Endothelial cell (in vitro differentiated cells): ENCODE measurements at places on chromosomes 5 and 9. TPM values are rescaled to one million over a fixed set of nuclear protein-coding genes. Genes with fewer than 3 reads are reported as not detected.

The FCN2 gene
- not detected for total RNA-seq

- no peaks in the 10 kb centered on the region for H3K36me3 ChIP-seq
- H3K27ac ChIP-seq: no peak overlapping the region
- H3K27me3 ChIP-seq: peaks cover 2% of the 10 kb centered on the region
- no peak overlapping the region for H3K4me3 ChIP-seq
- peaks cover 14% of the 10 kb centered on the region for H3K4me1 ChIP-seq
Measured at GRCh38 chr9:38053697-38054461, 15.1 kb downstream of the SHB start.

The PHF24 gene
- total RNA-seq: 0.13 TPM

The TBCA gene
- 232 TPM for total RNA-seq

DNA sequence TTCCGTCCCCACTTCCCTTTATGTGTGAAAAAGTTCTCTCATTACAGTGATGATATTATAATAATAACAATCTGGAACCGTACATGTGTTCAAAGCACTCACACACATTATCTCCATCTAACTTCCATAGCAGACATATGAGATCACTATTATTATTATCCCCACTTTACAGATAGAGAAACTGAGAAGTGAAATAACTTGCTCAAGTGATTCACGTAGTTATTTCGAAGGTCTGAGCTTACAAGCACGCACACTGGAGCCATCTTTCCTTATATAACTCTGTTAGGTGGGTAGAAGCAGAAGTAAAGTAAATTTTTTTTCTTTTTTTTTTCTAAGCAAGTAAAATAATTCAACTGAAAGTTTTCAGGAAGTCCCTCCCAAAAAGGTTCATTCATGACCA is 62.9 kb upstream of the PTGER4 start:
- no peaks in the 10 kb centered on the region for H3K4me1 ChIP-seq
- no peak for DNase-seq
- H3K36me3 ChIP-seq: no peaks in the 10 kb centered on the region
- H3K27me3 ChIP-seq: no peaks in the 10 kb centered on the region

The SLC9A3 gene
- 1.1 TPM for total RNA-seq

DNA sequence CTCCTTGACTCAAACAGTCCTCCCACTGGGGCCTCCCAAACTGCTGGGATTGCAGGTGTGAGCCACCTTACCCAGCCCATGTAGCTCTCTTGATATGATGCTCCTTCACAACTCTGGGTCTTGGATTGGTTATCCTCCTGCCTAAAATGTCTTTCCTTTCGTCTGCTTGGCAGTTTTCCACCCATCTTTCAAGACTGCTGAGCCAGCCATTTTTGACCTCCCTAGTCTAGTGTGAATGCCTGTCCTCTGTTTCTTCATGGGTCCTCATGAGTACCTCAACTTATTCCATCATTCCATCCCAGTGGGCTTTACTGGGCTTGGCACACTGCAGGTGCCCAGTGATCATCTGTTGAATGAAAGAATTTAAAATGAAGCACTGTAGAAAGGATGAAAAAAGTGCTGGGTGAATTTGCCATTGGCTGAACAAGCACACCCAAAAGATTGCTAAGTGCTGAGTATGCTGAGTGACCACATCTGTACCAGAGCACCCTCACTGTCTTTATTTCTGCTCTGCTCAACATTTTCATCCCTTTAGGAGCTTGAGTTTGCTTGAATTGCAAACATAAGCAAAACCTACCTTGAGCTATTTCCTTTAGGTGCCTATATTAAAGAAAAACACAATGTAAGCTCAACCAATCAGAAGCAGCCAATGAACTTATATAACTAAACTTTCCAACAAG is 84.8 kb upstream of the FAM169A start:
- no peaks in the 10 kb centered on the region for H3K36me3 ChIP-seq
- peaks cover 13% of the 10 kb centered on the region for H3K4me1 ChIP-seq

The ZBTB34 gene
- 22.9 TPM for total RNA-seq

DNA sequence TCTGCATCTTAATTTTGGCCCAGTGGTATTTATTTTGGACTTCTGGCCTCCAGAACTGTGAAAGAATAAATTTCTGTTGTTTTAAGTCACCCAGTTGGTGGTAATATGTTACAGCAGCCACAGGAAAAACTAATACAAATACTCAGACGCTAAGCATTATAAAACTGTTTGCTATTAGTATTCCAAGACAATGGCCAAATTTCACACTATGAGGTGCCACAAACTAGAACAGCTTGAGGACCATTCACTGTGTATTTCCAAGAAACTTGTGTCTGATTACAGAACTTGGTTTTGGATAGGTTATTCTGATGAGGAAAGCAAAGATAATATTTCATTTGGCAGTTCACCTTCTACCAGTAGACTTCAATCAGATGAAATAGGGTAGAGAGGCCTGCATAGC is 16.3 kb upstream of the ISOC1 start:
- H3K4me1 ChIP-seq: no peaks in the 10 kb centered on the region
- H3K27ac ChIP-seq: no peak overlapping the region
- no peaks in the 10 kb centered on the region for H3K27me3 ChIP-seq
- DNase-seq: no peak

DNA sequence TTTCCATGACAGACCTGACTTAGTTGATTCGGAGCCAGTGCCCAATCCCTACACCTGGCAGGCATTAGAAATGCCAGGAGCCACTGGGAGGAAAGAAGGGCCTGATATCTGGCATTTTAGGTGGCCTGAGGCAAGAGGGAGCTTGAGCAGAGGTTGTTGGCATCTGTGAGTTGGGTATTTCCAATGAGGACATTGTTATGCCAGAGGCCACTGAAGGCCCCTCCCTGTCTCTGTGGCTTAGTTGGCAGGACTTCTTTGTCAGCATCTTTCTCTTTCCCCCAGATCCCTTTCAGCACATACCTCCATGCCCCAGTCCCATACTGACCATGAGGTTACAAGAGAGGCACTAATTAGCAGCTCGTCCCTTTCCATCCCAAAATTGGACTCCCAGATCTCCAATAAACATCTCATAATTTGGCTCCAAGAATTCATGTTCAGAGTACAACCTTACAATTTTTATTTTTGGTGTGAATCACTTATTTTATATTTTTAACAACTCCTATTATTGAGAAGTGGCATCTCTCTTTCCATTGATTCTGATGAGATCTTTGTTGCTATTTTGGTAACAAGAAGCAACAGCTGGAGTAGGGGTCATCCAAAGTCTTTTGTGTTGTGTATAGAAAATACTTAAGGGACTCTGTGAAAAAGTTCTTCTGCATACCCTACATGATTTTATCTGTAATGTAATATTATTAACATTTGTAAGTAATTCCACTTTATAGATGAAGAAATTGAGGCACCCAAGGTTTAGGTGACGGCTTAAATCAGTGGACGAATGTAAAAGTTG is 68.6 kb upstream of the MAP3K1 start:
- no peak for DNase-seq
- no peaks in the 10 kb centered on the region for H3K27me3 ChIP-seq
- H3K4me3 ChIP-seq: no peak overlapping the region
- H3K36me3 ChIP-seq: no peaks in the 10 kb centered on the region
- H3K4me1 ChIP-seq: no peaks in the 10 kb centered on the region

The STK32A gene
- 0.87 TPM for total RNA-seq

The CTXN3 gene
- 5.4 TPM for total RNA-seq

- H3K4me1 ChIP-seq: peaks cover 16% of the 10 kb centered on the region
- DNase-seq: no peak
- H3K27me3 ChIP-seq: peaks cover 1% of the 10 kb centered on the region
- H3K36me3 ChIP-seq: no peaks in the 10 kb centered on the region
Measured at GRCh38 chr5:108639366-108639765, 108.3 kb upstream of the FER start.

GRCh38 chr9:13994240-13994639 is 319.7 kb downstream of the NFIB start:
- H3K36me3 ChIP-seq: no peaks in the 10 kb centered on the region
- no peak overlapping the region for H3K4me3 ChIP-seq
- H3K4me1 ChIP-seq: peaks cover 4% of the 10 kb centered on the region
- no peak overlapping the region for H3K27ac ChIP-seq
- H3K27me3 ChIP-seq: peaks cover 3% of the 10 kb centered on the region

The TLR4 gene
- 7.9 TPM for total RNA-seq

DNA sequence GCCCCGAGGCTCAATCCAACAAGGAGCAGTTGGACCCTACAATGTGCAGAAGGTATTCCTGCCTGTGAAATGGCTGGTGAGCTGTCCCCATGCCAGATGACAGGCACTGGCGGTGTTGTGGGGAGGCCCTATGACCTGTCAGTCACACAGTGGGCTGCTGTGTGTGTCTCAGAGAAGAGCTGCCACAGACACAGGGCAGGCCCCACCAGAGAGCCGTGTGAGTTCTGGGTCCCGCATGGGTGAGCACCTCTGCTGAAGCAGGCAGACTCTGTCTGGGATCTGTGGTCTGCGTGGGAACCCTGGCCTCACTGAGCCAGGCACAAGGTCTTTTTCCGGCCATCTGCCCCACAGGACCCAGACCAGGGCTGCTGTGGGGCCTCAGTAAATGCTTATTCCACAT is 37.3 kb upstream of the PITX1 start:
- H3K4me3 ChIP-seq: no peak overlapping the region
- no peak overlapping the region for H3K27ac ChIP-seq
- H3K27me3 ChIP-seq: peaks cover 2% of the 10 kb centered on the region
- DNase-seq: no peak
- H3K36me3 ChIP-seq: no peaks in the 10 kb centered on the region

The PTTG1 gene
- 25.1 TPM for total RNA-seq

- H3K4me1 ChIP-seq: no peaks in the 10 kb centered on the region
- H3K4me3 ChIP-seq: no peak overlapping the region
- H3K27ac ChIP-seq: no peak overlapping the region
- H3K36me3 ChIP-seq: no peaks in the 10 kb centered on the region
- peaks cover 6% of the 10 kb centered on the region for H3K27me3 ChIP-seq
Measured at GRCh38 chr9:89891221-89891590, 286.4 kb downstream of the GADD45G start.

The FAT2 gene
- total RNA-seq: 0.13 TPM

DNA sequence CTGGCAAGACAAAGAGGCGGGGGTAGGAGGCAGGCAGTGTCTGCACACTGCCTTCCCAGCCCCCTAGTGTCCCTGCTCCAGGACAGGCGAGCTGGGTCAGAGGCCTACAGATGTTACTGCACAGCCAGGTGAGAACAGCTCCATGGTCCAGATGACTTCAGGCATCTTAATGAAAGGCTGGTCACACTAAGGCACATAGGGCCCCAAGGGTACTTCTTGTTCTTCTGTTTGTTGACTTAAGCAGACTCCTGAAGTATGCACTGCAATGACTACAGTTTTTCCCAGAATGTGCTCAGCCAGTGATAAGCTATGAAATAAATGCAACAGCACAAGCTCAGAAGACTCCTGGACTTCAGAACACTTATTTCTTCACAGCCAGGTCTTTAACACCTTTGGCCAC is 27.4 kb downstream of the ATPSCKMT start:
- H3K4me3 ChIP-seq: no peak overlapping the region
- no peak overlapping the region for H3K27ac ChIP-seq
- DNase-seq: no peak
- H3K27me3 ChIP-seq: peaks cover 7% of the 10 kb centered on the region
- H3K36me3 ChIP-seq: peaks cover 30% of the 10 kb centered on the region

DNA sequence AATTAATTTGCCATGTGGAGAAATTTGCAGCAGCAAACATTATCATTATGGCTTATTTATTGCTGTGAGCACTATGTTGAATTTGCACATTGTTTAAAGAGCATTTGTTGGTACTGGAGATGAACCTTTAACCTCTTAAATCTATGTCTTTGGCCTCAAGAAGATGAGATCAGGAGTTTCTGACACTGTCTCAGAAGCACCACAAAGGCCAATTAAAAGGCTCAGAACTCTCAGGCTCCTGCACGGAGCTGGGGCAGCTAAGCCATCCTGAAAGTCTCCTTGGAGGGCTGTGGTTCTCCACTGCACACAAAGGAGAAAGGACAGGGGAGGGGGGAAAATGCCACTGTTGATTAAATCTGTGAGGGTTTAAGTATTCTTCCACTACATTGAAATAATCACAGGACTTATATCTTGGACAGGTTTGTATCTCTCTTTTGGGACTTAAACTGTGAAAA is 33.1 kb downstream of the ZNF366 start:
- H3K4me3 ChIP-seq: no peak overlapping the region
- DNase-seq: no peak
- peaks cover 2% of the 10 kb centered on the region for H3K27me3 ChIP-seq

GRCh38 chr5:74235552-74235951 is 405.0 kb downstream of the ENC1 start:
- DNase-seq: no peak
- no peak overlapping the region for H3K4me3 ChIP-seq
- H3K36me3 ChIP-seq: no peaks in the 10 kb centered on the region
- no peak overlapping the region for H3K27ac ChIP-seq

GRCh38 chr5:54595721-54596120 is 78.2 kb downstream of the SNX18 start:
- no peak overlapping the region for H3K27ac ChIP-seq
- no peaks in the 10 kb centered on the region for H3K36me3 ChIP-seq
- no peak overlapping the region for H3K4me3 ChIP-seq
- H3K4me1 ChIP-seq: no peaks in the 10 kb centered on the region
- DNase-seq: no peak

DNA sequence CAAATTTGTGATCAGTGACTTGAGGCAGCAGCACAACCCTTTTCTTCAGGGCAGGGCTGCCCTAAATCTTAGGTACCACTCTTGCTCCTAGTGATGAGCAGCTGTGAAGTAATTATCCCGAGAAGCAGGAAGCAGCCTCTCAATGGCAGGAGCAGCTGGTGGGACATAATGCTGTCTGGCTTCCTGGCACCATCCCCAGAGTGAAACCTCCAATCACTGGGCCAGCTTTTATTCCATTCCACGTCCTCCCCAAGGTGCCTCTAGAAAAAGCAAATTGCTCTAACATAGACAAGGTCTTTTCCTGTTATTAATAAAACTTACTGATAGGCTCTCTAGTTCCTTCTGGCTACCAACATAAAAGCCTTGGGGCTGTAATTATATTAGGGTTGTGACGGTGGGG is 154.0 kb downstream of the FRMD3 start:
- no peak for DNase-seq
- no peaks in the 10 kb centered on the region for H3K4me1 ChIP-seq
- H3K4me3 ChIP-seq: no peak overlapping the region
- no peak overlapping the region for H3K27ac ChIP-seq
- no peaks in the 10 kb centered on the region for H3K36me3 ChIP-seq

- no peak for DNase-seq
- H3K4me3 ChIP-seq: no peak overlapping the region
- peaks cover 25% of the 10 kb centered on the region for H3K4me1 ChIP-seq
- H3K27me3 ChIP-seq: peaks cover 5% of the 10 kb centered on the region
- H3K36me3 ChIP-seq: no peaks in the 10 kb centered on the region
- no peak overlapping the region for H3K27ac ChIP-seq
Measured at GRCh38 chr5:149432911-149433401, 53.9 kb upstream of the IL17B start.

The JAKMIP2 gene
- total RNA-seq: 4.3 TPM

GRCh38 chr5:39863926-39864552 is 439.3 kb upstream of the DAB2 start:
- DNase-seq: no peak
- H3K4me1 ChIP-seq: no peaks in the 10 kb centered on the region
- H3K27ac ChIP-seq: no peak overlapping the region
- H3K4me3 ChIP-seq: no peak overlapping the region
- no peaks in the 10 kb centered on the region for H3K36me3 ChIP-seq

- H3K36me3 ChIP-seq: no peaks in the 10 kb centered on the region
- no peaks in the 10 kb centered on the region for H3K27me3 ChIP-seq
- no peaks in the 10 kb centered on the region for H3K4me1 ChIP-seq
- H3K4me3 ChIP-seq: no peak overlapping the region
- DNase-seq: peak; percentile 44
Measured at GRCh38 chr9:22307013-22307711, 139.5 kb upstream of the DMRTA1 start.

- peaks cover 2% of the 10 kb centered on the region for H3K27me3 ChIP-seq
- no peak overlapping the region for H3K27ac ChIP-seq
- H3K4me3 ChIP-seq: no peak overlapping the region
Measured at GRCh38 chr9:110198357-110198756, 9.6 kb downstream of the C9orf152 start.

The NUTM2F gene
- total RNA-seq: not detected
